Thyroid gland (tissue), 4 donors: ENCODE measurements at places on chromosomes 5 and 9. TPM values are rescaled to one million over a fixed set of nuclear protein-coding genes. Genes with fewer than 3 reads are reported as not detected.

- no peak for DNase-seq
- H3K27me3 ChIP-seq = no peaks in the 10 kb centered on the region
- no peaks in the 10 kb centered on the region for H3K4me1 ChIP-seq
- H3K36me3 ChIP-seq = no peaks in the 10 kb centered on the region
- H3K27ac ChIP-seq = no peak overlapping the region
These were observed 169.8 kb upstream of the KCNN2 start for GRCh38 chr5:114192108-114192507.

- no peaks in the 10 kb centered on the region for H3K27me3 ChIP-seq
- DNase-seq = no peak
- no peak overlapping the region for H3K4me3 ChIP-seq
- H3K27ac ChIP-seq = no peak overlapping the region
These were observed 493.4 kb downstream of the CETN3 start for GRCh38 chr5:89916131-89916530.

- peak; percentile 12 for DNase-seq
- peaks cover 13% of the 10 kb centered on the region for H3K4me1 ChIP-seq
- no peaks in the 10 kb centered on the region for H3K27me3 ChIP-seq
These were observed 58.3 kb upstream of the MOCS2 start for GRCh38 chr5:53167836-53168235.

DNA sequence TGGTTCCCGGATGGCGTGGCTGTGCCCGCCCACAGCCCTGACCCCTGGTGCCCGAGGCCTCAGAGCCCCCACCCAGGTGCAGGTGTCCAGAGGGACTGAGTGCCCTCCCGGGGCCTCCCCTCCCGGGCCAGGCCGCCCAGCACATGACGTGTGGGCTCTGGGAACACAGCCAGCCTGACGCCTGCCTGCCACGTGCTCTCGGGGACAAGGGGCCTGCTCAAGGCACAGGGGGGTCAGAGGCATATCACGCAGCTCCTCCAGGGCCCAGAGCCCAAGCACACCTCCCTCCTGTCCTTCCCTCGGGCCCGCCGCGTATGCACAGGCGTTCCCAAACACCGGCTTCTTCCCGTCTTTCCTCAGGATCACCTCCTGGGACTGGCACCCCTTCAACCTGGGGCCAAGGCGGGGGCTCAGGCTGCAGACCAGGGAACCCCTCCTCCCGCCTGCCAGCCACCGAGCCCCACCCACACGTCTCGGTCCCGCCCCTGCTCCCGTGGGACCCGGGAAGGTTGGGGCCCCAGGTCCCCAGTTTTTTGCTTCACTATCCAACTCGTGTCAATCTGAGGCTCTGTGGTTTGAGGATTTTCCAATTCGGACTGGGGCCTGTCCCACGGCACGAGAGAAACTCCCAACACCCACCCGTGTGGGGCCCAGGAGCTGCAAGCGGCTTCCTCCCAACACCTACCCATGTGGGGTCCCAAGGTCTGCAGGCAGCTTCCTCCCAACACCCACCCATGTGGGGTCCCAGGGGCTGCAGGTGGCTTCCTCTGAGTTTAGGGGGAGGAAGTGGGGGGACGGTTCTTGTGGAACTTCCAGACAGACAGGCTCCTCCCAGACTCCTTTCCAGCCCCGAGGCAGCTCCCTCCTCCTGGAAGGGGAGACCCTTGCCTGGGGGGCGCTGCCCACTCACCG is 1.5 kb downstream of the LCN10 start:
- peaks cover 30% of the 10 kb centered on the region for H3K4me1 ChIP-seq
- peak overlapping the region; percentile 0 for H3K4me3 ChIP-seq
- no peaks in the 10 kb centered on the region for H3K36me3 ChIP-seq

DNA sequence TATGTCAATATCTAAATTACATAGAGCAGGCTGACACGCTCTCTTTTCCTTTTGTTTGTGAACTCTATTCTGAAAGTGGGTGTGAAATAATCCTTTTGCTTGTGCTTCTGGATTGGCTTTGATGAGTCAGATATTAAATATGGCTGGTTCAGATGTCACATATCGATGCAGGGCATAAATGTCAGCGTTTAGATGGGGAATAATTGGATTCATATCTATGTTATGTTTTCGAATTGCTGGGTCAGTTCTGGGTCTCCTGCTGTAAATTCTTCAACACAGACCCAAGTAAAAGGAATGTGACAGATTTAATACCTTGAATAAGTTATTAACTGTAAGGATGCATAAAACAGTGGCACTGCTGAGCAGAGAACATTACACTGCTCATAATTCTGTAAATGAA is 118.7 kb upstream of the SNX2 start:
- DNase-seq = no peak
- H3K27ac ChIP-seq = no peak overlapping the region
- no peaks in the 10 kb centered on the region for H3K27me3 ChIP-seq
- no peak overlapping the region for H3K4me3 ChIP-seq

- no peak overlapping the region for H3K27ac ChIP-seq
- no peaks in the 10 kb centered on the region for H3K36me3 ChIP-seq
- no peaks in the 10 kb centered on the region for H3K27me3 ChIP-seq
- H3K4me3 ChIP-seq = no peak overlapping the region
- H3K4me1 ChIP-seq = no peaks in the 10 kb centered on the region
These were observed 59.9 kb downstream of the ABLIM3 start for GRCh38 chr5:149201121-149201637.

DNA sequence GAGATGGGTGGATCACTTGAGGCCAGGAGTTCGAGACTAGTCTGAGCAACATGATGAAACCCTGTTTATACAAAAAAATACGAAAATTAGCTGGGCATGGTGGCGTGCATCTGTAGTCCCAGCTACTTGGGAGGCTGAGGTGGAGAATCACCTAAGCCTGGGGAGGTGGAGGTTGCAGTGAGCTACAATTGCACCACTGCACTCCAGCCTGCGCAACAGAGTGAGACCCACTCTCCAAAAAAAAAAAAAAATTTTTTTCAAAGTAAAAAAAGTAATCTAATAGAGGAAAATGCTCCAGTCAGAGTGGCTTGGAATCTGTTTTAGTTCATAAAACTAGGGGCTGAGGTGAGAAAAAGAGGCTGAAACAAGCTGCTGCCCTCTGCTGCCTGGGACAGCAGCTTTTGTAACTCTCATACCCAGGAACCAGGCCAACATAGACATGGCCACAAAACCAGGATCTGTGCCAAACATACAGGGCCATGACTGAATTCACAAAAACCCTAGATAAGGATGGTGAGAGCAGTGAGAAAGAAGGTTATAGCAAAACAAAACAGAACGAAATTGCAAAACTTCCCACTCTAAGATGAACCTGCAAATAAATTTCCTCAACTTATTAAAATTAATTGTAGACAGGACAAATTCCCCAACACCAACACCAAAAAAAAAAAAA is 13.1 kb upstream of the DCAF12 start:
- peak; percentile 78 for DNase-seq
- peaks cover 6% of the 10 kb centered on the region for H3K4me1 ChIP-seq
- no peaks in the 10 kb centered on the region for H3K27me3 ChIP-seq
- no peaks in the 10 kb centered on the region for H3K36me3 ChIP-seq
- H3K4me3 ChIP-seq = no peak overlapping the region

- H3K36me3 ChIP-seq = no peaks in the 10 kb centered on the region
- no peak overlapping the region for H3K27ac ChIP-seq
- no peaks in the 10 kb centered on the region for H3K27me3 ChIP-seq
- H3K4me3 ChIP-seq = no peak overlapping the region
- H3K4me1 ChIP-seq = peaks cover 3% of the 10 kb centered on the region
These were observed 401.5 kb upstream of the PIK3R1 start for GRCh38 chr5:67813877-67814539.

DNA sequence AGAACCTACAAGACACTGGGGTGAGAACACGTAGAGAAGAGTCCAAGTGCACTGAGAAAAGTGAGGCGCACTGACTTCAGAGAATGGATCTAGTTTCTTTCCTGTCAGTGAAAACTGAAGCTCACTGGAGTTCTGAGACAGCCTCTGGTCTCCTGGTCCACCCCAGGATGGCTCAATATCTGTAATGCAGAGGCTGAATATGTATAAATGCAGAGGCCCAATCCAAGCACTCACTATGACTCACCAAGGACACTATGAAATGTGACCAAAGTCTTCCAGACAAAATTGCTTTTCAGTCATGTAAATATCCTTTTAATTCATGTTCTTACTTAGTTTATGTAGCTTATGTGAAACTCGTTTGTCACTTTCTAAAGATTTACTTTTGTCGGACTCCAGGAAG is 53.8 kb downstream of the NFIB start:
- no peaks in the 10 kb centered on the region for H3K36me3 ChIP-seq
- no peak overlapping the region for H3K4me3 ChIP-seq
- H3K27ac ChIP-seq = no peak overlapping the region
- H3K27me3 ChIP-seq = no peaks in the 10 kb centered on the region
- no peak for DNase-seq

- no peak overlapping the region for H3K4me3 ChIP-seq
- no peaks in the 10 kb centered on the region for H3K27me3 ChIP-seq
- DNase-seq = no peak
- no peak overlapping the region for H3K27ac ChIP-seq
- no peaks in the 10 kb centered on the region for H3K36me3 ChIP-seq
These were observed 79.1 kb downstream of the MRPL36 start for GRCh38 chr5:1720396-1721110.

FYB1 gene
- 2.4 TPM for total RNA-seq

DIRAS2 gene
- 11.3 TPM for total RNA-seq

DNA sequence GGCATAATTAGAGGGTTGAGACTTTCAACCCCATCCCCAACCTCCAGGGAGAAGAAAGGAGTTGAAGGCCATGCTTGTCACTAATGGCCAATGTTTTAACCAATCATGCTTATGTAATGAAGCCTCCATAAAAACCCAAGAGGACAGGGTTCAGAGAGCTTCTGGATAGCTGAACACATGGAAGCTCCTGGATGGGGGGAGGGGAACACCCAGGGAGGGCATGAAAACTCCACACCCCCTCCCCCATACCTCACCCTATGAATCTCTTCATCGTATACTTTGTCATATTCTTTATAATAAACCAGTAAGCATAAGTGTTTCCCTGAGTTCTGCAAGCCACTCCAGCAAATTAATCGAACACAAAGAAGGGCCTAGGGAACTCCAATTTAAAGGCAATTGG is 81.7 kb downstream of the ALDH7A1 start:
- no peak for DNase-seq
- H3K27ac ChIP-seq = peak overlapping the region; percentile 63
- H3K27me3 ChIP-seq = no peaks in the 10 kb centered on the region
- no peak overlapping the region for H3K4me3 ChIP-seq

MARCOL gene
- not detected for total RNA-seq

GRCh38 chr9:110738982-110739381 is 70.4 kb downstream of the MUSK start:
- H3K27ac ChIP-seq = no peak overlapping the region
- no peaks in the 10 kb centered on the region for H3K27me3 ChIP-seq
- H3K36me3 ChIP-seq = no peaks in the 10 kb centered on the region
- H3K4me1 ChIP-seq = peaks cover 18% of the 10 kb centered on the region
- DNase-seq = no peak

NR2F1 gene
- total RNA-seq = 25.8 TPM
